ENCODE measurements at places on chromosomes 3 and 15. TPM values are rescaled to one million over a fixed set of nuclear protein-coding genes. Genes with fewer than 3 reads are reported as not detected.

UROC1 gene
- total RNA-seq = not detected

RARRES1 gene
- total RNA-seq = 0.69 TPM

GUCA1C gene
- total RNA-seq = not detected

DYNC1LI1 gene
- 31.3 TPM for total RNA-seq

PTH1R gene
- not detected for total RNA-seq

VEPH1 gene
- 274 TPM for total RNA-seq

ACTC1 gene
- total RNA-seq = not detected

FANCD2OS gene
- total RNA-seq = not detected

XCR1 gene
- not detected for total RNA-seq

CLDN16 gene
- under 0.01 TPM for total RNA-seq

TMEM207 gene
- total RNA-seq = not detected

PPP1R14D gene
- not detected for total RNA-seq

DISP2 gene
- 0.69 TPM for total RNA-seq

CMC1 gene
- total RNA-seq = 7.3 TPM

MYO5C gene
- 0.33 TPM for total RNA-seq

GREM1 gene
- total RNA-seq = 0.15 TPM

SCAANT1 gene
- not detected for total RNA-seq

NR2E3 gene
- not detected for total RNA-seq

CCDC33 gene
- total RNA-seq = not detected

TPRG1 gene
- total RNA-seq = 1.7 TPM

RFC4 gene
- 25.8 TPM for total RNA-seq

RAD51 gene
- 2.5 TPM for total RNA-seq

NMD3 gene
- 64.8 TPM for total RNA-seq

ALPK3 gene
- total RNA-seq = under 0.01 TPM

GALNT15 gene
- total RNA-seq = 3.3 TPM

AMIGO3 gene
- 0.69 TPM for total RNA-seq

PTX3 gene
- total RNA-seq = 3.2 TPM

TEX264 gene
- 74.8 TPM for total RNA-seq

OR5K2 gene
- total RNA-seq = not detected
